Endothelial cell of umbilical vein (primary cell): ENCODE measurements at places on chromosomes 5 and 9. TPM values are rescaled to one million over a fixed set of nuclear protein-coding genes. Genes with fewer than 3 reads are reported as not detected.

GRCh38 chr9:88710449-88710848 lies 175.5 kb downstream of the NXNL2 start:
- no peaks in the 10 kb centered on the region for H3K4me1 ChIP-seq
- no peaks in the 10 kb centered on the region for H3K27me3 ChIP-seq
- no peak overlapping the region for H3K4me3 ChIP-seq
- DNase-seq: no peak

GRCh38 chr9:113350937-113351336 lies 1.6 kb downstream of the BSPRY start:
- peaks cover 3% of the 10 kb centered on the region for H3K4me1 ChIP-seq
- H3K4me3 ChIP-seq: no peak overlapping the region
- DNase-seq: no peak
- H3K27me3 ChIP-seq: peaks cover 44% of the 10 kb centered on the region

DNA sequence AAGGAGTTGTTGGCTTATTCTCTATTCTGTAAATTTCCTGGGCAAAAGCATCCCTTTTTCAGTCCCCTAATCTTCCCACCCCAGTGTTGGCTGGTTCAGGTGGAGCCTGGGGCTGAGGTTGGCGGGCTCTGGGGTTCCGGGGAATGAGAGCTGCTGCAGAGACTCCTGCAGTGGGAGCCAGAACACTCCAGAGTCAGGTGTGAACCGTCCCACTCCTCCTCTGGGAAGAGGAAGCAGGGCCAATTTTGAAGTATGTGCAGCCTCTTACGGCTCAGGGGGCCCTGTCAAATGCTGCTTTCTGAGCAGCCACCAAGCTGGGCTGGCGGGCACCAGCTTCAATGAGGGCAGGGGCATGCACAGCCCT lies 42.8 kb downstream of the JADE2 start:
- no peak for DNase-seq
- H3K27me3 ChIP-seq: no peaks in the 10 kb centered on the region
- H3K4me1 ChIP-seq: peaks cover 36% of the 10 kb centered on the region

Gene CYSRT1
- 0.44 and 0.92 TPM in 2 replicates for total RNA-seq

- H3K4me3 ChIP-seq: no peak overlapping the region
- H3K27me3 ChIP-seq: no peaks in the 10 kb centered on the region
- H3K27ac ChIP-seq: no peak overlapping the region
- no peaks in the 10 kb centered on the region for H3K4me1 ChIP-seq
- no peaks in the 10 kb centered on the region for H3K36me3 ChIP-seq
Measured at GRCh38 chr5:166262395-166262794, 2029.0 kb upstream of the WWC1 start.

GRCh38 chr9:119003882-119004617 lies 365.2 kb downstream of the BRINP1 start:
- H3K36me3 ChIP-seq: no peaks in the 10 kb centered on the region
- H3K4me1 ChIP-seq: no peaks in the 10 kb centered on the region
- H3K27me3 ChIP-seq: no peaks in the 10 kb centered on the region
- no peak for DNase-seq

- H3K4me3 ChIP-seq: no peak overlapping the region
- peak; percentile 94 for DNase-seq
- no peaks in the 10 kb centered on the region for H3K36me3 ChIP-seq
- H3K27me3 ChIP-seq: no peaks in the 10 kb centered on the region
- H3K4me1 ChIP-seq: peaks cover 48% of the 10 kb centered on the region
- H3K27ac ChIP-seq: peak overlapping the region; percentile 64
Measured at GRCh38 chr9:16526380-16526779, 344.1 kb downstream of the BNC2 start.

GRCh38 chr5:149707097-149707496 lies 23.0 kb upstream of the PPARGC1B start:
- no peak overlapping the region for H3K27ac ChIP-seq
- DNase-seq: no peak
- no peak overlapping the region for H3K4me3 ChIP-seq

DNA sequence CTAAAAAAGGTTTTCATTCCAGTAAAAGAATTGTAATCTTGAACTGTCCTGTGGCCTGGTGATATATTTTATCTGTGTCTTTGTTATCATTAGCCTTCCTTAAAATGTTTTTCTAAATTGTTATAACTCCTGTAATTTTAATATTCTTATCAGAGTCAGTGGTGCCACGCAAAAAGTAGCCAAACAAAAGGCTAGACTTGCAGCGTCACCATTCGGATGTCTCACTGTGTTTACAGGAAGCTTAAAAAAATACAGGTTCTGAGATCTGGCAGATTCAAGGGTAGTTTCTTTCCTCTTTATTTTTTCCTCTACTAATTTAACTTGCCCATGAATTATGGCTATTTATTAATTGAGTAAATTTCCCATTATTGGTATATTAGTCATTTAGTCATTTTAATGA lies 362.3 kb downstream of the MAT2B start:
- H3K4me3 ChIP-seq: no peak overlapping the region
- no peaks in the 10 kb centered on the region for H3K27me3 ChIP-seq
- peak overlapping the region; percentile 99 for H3K27ac ChIP-seq
- DNase-seq: peak; percentile 90
- no peaks in the 10 kb centered on the region for H3K36me3 ChIP-seq

Gene ZNF883
- total RNA-seq: not detected in 2 replicates

DNA sequence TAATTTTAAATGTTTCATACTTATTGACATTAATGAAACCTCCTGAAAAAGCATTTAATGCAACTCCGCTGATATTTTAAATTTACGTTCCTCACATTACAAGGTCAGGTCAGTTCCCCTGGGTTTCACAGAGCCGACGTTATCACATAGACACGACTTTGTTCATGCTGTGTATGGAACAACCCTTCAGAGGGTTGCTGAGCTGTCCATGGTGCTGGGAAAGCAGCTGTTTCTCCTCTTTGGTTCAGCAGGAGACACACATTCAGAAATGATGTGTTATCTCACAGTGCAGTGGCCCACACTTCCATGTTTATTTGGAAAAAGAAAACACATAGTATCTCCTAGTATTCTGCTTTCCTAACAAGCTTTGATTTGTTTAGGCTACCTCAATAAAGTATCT lies 53.5 kb downstream of the PPP2R2B start:
- DNase-seq: peak; percentile 11
- H3K4me3 ChIP-seq: no peak overlapping the region
- H3K4me1 ChIP-seq: no peaks in the 10 kb centered on the region
- no peaks in the 10 kb centered on the region for H3K27me3 ChIP-seq

Gene PAX5
- not detected in 2 replicates for total RNA-seq

DNA sequence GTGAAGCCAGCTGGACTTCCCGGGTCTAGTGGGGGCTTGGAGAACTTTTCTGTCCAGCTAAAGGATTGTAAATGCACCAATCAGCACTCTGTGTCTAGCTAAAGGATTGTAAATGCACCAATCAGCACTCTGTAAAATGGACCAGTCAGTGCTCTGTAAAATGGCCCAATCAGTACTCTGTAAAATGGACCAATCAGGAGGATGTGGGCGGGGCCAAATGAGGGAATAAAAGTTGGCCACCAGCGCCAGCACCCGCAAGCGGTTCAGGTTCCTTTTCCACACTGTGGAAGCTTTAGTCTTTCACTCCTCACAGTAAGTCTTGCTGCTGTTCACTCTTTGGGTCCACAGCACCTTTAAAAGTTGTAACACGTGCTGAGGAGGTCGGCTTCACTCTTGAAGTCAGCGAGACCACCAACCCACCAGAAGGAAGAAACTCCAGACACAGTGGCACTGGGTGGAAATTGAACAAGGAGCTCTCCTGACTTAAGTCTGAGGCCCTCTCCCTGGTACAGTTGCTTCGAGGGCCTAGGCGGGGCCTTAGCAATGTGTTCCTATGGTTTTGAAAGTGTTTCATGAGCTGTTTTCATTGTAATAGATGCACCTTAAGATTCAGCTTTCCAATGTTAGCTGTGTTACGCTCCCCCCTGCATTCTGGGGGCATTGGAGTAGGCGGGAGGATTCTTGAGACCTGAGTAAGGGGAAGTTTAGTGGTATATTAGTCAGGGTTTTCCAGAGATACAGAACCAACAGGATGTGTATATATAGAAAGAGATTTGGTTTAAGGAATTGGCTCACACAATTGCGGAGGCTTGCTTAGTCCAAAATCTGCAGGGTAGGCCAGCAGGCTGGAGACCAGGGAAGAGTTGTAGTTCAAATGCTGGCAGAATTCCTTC lies 21.5 kb upstream of the MYO10 start:
- no peaks in the 10 kb centered on the region for H3K27me3 ChIP-seq
- H3K27ac ChIP-seq: peak overlapping the region; percentile 87
- DNase-seq: peak; percentile 89
- no peak overlapping the region for H3K4me3 ChIP-seq
- H3K36me3 ChIP-seq: no peaks in the 10 kb centered on the region

DNA sequence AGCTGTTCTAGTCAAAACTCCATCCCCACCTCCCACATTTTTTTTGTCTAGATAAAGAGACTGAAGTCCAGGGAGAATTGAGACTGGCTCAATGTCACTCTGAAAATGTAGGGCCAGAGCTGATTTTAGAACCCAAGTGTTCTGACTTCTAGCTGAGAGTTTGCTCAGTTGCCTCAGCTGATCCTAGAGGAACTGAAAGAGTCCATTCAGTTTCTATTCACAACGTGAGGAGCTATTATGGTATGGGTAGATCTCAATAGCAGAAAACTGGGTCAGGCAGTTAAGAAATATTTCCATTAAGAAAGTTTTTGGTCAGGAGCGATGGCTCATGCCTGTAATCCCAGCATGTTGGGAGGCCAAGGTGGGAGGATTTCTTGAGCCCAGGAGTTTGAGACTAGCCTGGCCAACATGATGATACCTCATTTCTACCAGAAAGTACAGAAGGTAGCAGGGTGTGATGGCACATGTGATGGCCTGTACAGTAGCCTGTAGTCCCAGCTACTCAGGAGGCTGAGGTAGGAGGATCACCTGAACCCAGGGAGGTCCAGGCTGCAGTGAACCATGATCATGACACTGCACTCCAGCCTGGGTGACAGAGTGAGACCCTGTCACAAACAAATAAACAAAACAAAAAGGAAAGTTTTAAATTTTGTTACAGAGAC lies 61.7 kb downstream of the GLRA1 start:
- H3K27ac ChIP-seq: no peak overlapping the region
- no peak overlapping the region for H3K4me3 ChIP-seq
- H3K4me1 ChIP-seq: no peaks in the 10 kb centered on the region
- H3K27me3 ChIP-seq: no peaks in the 10 kb centered on the region
- DNase-seq: no peak

Gene MED7
- 7.4 and 9.2 TPM in 2 replicates for total RNA-seq

DNA sequence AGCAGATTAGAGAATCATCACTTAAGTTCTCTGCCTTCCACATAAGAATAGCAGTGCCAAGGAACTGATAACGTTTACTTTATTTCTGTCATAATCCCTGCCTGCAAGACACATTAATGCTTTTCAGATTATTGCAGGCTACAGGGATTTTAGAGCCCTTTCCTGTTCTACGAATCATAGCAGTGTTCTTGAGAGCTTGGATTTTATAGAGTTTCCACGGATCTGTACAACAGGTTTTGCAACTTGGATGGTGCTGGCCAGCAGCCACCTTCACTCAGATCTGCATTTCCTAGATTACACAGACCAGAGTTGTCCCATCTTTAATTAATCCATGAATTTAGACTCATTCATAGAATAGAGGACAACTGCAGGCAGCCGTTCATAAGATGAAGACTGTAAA lies 38.1 kb downstream of the SLC12A2 start:
- H3K4me3 ChIP-seq: no peak overlapping the region
- no peaks in the 10 kb centered on the region for H3K36me3 ChIP-seq
- no peaks in the 10 kb centered on the region for H3K27me3 ChIP-seq
- DNase-seq: no peak

Gene GPX8
- total RNA-seq: 147 and 161 TPM in 2 replicates

Gene GABRA6
- total RNA-seq: not detected in 2 replicates

DNA sequence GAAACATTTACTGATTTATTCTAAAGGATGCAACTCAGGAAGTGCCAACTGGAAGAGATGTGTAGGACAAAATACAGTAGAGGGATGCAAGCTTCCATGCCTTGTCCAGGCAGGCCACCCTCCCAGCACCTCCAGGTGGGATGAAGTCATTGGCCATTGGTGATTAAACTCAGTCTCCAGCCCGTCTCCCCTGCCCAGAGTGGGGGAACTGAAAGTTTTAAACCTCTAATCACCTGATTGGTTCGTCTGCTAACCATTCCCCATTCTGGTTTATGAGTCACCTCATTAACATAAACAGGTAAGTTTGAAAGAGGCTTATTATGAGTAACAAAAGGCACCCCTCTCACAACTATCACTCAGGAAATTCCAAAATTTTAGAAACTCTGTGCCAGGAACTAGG lies 8.1 kb downstream of the TNFAIP8 start:
- H3K4me3 ChIP-seq: no peak overlapping the region
- DNase-seq: no peak
- H3K4me1 ChIP-seq: peaks cover 7% of the 10 kb centered on the region
- no peaks in the 10 kb centered on the region for H3K27me3 ChIP-seq
- no peak overlapping the region for H3K27ac ChIP-seq
- H3K36me3 ChIP-seq: no peaks in the 10 kb centered on the region

DNA sequence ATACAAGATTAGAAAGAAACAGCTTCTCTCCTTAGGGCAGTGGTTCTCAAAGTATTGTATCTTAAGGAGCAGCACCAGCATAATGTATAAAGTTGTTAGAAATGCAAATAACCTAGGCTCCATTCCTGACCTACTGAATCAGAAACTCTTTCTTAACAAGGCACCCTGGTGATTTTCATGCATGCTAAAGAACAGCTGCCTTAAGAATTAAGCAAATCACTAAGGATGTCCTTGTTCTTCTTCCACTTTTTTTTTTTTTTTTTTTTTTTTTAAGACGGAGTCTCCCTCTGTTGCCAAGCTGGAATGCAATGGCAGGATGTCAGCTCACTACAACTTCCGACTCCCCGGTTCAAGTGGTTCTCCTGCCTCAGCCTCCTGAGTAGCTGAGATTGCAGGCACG lies 1095.2 kb upstream of the EDIL3 start:
- H3K27me3 ChIP-seq: no peaks in the 10 kb centered on the region
- no peak for DNase-seq
- H3K4me3 ChIP-seq: no peak overlapping the region
- H3K4me1 ChIP-seq: no peaks in the 10 kb centered on the region
- H3K36me3 ChIP-seq: no peaks in the 10 kb centered on the region
- H3K27ac ChIP-seq: no peak overlapping the region

GRCh38 chr5:166505544-166505943 lies 1785.9 kb upstream of the WWC1 start:
- H3K4me3 ChIP-seq: no peak overlapping the region
- H3K36me3 ChIP-seq: no peaks in the 10 kb centered on the region
- no peak for DNase-seq
- H3K27me3 ChIP-seq: no peaks in the 10 kb centered on the region
- no peaks in the 10 kb centered on the region for H3K4me1 ChIP-seq
- H3K27ac ChIP-seq: no peak overlapping the region

- no peak for DNase-seq
- H3K4me3 ChIP-seq: no peak overlapping the region
- no peaks in the 10 kb centered on the region for H3K27me3 ChIP-seq
- H3K27ac ChIP-seq: no peak overlapping the region
- no peaks in the 10 kb centered on the region for H3K4me1 ChIP-seq
- no peaks in the 10 kb centered on the region for H3K36me3 ChIP-seq
Measured at GRCh38 chr5:137090721-137091120, 408.4 kb downstream of the SPOCK1 start.

Gene UBE2QL1
- 0.15 and 0.21 TPM in 2 replicates for total RNA-seq

GRCh38 chr5:168438349-168438748 lies 47.9 kb upstream of the RARS1 start:
- H3K4me3 ChIP-seq: no peak overlapping the region
- H3K4me1 ChIP-seq: no peaks in the 10 kb centered on the region
- H3K27ac ChIP-seq: no peak overlapping the region
- no peaks in the 10 kb centered on the region for H3K36me3 ChIP-seq
- no peaks in the 10 kb centered on the region for H3K27me3 ChIP-seq
